Stimulated activated CD4-positive, alpha-beta T cell treated with anti-CD3 and anti-CD28 coated beads, Interleukin-4, amount 100 ng/mL, for 48 hours (primary cell): ENCODE measurements at places on chromosomes 16 and 17.

- DNase-seq: no peak
Measured at GRCh38 chr17:16258901-16259300, 41.9 kb downstream of the PIGL start.

DNA sequence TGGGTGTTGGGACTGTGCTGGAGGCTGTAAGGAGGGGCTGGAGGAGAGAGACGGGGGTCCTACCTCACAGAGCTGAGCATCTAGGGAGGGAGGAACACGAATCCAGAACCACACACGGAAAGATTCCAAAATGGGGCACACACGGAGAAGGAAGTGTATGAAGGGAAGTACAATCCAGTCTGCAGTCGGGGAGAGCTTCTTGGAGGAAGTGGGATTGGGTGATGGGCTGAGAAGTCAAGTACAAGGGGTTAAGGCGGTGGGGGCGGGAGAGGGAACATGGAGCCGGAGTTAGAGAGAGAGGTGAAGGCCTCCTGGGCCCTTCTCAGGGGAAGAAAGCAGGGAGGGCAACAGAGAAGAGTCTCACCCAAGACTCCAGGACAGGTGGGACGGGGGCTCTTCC is 107.5 kb upstream of the CREBBP start:
- DNase-seq: no peak

DNA sequence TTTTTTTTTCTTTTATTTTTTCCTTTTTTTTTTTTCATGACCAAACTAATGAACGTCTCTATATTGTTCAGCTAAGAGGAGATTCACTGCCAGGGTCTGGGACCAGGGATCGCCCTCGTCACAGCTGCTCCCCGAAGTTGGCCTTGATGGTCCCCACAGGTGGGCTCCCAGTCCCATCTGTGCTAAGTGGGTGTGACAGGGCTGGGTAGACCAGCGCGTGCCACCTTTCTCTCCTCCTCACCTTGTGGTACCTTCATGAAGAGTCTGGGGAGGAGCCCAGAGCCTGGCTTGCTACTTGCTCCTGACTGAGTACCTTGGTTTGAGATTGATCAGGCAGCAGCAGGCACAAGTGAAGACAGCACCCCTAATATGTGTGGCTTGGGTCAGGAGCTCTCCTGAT is 6.5 kb upstream of the FOXF1 start:
- no peak for DNase-seq

- peak; percentile 7 for DNase-seq
Measured at GRCh38 chr16:11743308-11744074, 834 bp upstream of the TXNDC11 start.

- DNase-seq: no peak
Measured at GRCh38 chr17:15232517-15232915, 32.6 kb downstream of the PMP22 start.

DNA sequence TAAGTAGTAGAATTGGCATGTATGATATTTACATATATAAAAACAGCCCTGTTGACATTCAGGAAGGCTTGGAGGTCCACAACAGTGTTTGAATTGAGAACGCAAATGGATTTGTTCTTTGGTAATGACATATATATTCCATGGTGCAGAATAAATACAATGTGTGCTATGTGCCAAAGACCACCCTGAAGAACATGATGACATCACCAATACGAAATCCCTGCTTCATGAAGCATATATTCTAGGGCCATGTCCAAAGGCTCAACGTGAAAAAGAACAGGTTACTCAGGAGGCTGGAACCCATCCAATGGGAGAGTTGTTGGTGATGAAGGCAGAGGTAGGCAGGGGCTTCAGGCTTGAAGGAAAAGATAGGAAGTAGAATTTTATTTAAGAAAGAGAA is 423.9 kb upstream of the MAF start:
- no peak for DNase-seq

DNA sequence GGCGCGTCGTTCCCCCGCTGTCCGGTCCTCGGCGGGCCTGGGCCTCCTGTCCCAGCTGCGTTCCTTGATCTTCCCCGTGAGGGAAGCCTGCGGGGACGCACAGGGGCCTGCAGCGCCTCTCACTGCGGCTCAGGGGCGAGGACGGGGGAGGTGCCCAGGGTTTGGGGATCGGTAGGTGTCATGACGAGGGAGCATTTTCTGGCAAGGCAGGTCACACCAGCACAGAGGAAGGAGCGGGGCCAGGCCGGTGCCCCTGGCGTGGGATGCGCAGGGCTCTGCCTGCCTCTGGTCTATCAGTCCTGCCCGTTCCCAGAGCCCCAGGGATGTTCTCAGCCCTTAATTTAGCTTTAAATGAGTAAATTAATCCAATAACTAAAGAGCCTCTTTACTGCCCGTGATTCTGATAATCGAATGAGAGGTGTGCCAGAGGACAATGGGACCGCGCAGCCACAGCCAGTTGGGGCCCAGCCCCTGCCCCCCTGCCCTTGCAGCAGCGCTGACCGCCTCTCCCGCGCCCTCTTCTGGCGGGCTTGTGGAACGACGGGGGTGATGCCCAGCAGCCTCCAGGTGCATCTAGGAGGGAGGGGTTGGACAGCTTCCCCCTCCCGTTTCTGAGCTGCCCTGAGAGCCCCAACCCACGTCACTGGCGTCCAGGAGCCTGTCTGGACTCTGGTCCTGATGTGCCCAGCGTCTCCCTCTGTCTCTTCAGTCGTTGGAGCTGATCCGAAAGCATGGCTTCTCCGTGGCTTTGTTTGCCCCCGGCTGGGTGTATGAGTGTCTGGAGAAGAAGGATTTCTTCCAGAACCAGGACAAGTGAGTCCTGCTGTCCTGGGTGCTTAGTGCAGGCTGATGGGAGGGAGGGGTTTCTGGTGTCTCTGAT is 7.9 kb downstream of the ENGASE start:
- peak; percentile 38 for DNase-seq

- no peak for DNase-seq
Measured at GRCh38 chr17:64443086-64443760, 5.7 kb upstream of the MILR1 start.

- DNase-seq: no peak
Measured at GRCh38 chr17:29732209-29732608, 109.5 kb upstream of the CORO6 start.

DNA sequence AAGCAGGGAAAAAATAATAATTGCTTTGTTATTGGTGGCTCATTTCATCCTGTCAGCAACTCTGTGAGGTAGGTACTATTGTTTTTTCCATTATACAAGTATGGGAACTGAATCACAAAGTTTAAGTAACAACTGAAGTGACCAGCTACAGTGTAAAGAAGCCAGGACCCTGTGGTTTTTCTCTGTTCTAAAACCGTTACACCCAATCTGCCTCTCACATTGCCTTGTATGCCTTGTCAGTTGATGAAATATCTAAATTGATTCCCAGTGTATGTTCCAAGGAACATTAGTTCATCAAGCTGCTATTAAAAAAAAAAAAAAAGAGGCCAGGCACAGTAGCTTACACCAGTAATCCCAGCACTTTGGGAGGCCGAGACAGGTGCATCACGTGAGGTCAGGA is 5.4 kb downstream of the PIGL start:
- no peak for DNase-seq

GRCh38 chr16:77967054-77967904 is 55.1 kb upstream of the CLEC3A start:
- no peak for DNase-seq

DNA sequence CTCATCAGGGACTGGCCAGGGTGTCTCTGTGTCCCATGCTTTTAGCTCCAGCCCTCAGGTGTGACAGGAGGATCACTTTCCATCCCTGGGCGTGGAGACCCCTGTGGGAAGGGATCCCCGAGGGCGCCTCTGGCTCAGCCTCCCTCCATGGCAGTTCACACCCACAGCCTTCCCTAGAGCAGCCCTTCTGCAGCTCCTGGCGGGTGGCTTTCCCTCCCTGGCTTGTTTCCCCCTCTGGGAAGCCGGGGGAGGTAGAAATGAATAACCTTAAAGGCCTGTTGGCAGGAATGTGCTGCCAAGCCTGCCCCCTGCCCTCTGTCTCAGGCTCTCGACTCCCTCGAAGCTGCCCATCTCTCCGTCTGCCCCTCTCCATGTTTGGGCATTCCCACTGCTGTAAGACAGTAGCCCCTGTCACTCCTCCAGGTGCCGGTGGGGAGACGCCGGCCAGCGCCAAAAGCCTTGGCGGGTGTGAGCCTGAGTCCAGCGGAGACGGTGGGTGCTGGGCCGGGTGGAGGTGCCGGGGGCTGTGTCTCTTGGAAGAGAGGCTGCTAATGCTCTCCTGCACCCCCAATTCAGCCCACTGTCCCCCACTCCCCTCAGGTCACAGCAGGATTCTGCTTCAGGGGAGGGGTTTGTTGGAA is 2.1 kb upstream of the ATP2A1 start:
- no peak for DNase-seq

DNA sequence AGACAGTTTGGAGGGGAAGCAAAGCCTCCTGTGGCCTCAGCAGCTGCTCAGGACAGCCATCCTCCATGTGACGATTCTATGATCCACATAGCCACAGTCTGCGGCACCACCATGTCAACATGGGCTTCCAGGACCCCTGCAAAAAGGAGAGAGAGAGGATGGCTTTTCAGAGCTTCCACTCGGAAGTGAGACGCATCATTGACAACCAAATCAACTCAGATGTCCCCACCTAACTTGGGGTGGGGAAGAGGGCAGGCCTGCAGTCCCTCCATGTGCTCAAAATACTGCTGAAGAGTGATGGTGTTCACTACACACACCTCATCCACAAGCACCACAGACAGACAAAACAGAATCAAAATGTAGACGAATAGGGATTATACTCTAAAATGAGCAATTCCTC is 5.9 kb upstream of the METTL16 start:
- DNase-seq: no peak

GRCh38 chr17:19805006-19805405 is 56.9 kb upstream of the ALDH3A1 start:
- no peak for DNase-seq

GRCh38 chr16:81723098-81723723 is 55.9 kb upstream of the PLCG2 start:
- no peak for DNase-seq

DNA sequence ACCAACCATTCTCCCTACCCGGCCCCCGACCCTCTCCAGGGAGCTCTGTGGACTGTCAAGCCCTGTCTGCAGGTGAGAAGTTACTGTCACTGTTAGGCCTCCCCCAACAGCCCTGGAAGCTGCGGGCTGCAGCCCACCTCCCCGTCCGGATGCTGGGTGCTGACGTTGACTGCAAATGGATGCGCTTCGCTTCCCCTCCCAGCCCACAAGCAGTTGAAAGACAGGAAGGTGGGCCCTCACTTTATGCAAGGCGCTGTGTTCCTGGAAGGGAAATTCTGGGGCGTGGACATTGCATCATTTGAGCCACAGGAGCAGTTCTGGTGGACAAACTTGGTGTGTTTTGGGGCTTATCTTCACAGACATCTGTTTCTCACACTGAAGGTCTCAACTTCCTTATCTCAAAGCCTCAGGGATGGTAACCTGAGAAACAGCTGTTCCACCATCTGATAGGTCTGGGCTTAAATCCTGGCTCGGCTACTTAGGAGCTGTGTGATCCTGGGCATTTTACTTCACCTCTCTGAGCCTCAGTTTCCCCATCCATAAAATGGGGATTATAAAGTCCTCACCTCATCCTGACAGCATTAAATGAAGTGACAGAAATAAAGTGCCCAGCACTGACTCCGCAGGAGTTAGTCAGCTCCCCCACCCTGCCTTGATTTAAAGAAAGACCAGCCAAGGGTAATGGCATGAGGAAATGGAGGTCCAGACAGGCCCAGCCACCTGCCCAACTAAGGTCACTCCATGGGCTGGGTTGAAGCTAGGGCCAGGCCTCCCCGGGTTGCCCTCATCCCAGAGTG is 4.6 kb upstream of the DRC7 start:
- no peak for DNase-seq

DNA sequence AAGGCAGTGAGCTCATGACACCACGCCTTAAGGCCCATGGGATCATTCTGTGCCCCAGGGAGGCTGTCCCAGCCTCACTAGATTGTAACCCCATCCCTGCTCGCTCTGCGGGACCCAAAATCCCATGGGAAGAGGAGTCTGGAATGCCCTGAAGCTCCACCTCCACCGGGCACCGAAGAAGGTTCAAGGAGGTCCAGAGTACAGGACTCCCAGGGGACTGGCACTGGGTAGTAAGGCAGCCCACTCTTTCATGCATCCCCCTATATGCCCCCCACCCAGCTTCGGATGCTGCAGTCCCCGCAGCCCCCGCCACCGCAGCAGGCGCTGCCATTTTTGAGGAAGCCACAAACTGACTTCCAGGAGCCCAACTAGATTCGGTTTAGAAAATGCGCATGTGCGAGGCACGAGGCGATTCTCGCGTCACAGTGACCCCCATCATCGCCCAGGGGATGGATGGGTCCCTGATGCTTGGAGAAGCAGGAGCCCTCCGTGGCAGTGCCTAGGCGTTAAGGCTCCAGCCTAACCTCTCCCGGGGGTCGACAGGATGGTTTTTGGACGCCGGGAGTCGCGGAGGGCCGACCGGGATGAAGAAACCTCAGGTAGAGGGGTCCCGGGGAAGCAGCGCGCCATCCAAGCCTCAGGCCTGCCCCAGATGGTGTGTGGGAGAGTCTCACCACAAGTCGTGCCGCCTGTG is 1681.0 kb downstream of the TP53TG3F start:
- no peak for DNase-seq

DNA sequence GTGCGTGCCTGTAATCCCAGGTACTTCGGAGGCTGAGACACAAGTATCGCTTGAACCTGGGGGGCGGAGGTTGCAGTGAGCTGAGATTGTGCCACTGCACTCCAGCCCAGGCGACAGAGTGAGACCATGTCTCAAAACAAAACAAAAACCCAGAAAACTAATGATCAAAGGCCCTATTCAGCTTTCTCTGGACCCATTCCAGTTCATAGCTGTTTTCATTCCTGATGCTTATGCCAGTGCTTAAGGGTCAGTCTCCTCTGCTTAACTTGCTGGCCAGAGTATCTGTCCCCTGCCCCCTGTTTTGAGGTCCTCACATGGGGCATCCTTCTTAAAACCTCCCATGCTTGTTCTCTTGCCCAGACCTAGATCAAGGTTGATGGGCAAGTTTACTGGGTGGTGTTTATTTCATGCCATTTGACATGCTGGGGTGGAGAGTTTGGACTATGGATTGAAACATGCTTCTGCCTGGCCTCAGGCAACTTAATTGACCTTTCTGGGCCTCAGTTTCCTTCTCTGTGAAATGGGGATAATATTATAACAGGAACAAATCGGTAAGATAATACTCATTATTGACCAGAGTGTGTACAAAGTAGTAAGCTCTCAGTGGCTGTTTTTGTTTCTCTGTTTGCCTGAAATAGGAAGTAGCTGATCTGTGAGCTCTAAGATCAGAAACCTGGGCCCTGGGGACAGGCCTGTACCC is 369.8 kb downstream of the CPPED1 start:
- no peak for DNase-seq

DNA sequence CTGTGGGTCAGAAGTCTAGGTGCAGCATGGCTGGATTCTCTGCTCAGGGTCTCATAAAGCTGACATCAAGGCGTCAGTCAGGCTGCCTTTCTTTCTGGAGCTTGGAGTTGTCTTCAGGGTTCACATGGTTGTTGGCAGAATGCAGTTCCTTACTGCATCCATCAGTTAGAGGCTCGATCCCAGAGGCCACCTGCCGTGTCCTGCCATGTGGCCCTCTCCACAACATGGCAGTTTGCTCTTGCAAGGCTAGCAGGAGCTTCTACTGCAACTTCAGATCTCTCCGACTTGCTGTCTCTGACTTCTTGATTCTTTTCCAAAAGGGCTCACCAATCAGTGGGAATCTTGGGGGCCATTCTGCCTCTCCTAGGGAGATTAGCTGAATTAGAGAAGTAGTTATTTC is 11.9 kb downstream of the PITPNC1 start:
- DNase-seq: no peak

- DNase-seq: no peak
Measured at GRCh38 chr17:64628641-64629040, 33.5 kb downstream of the SMURF2 start.
